Epithelial cell of umbilical artery (primary cell): ENCODE measurements at places on chromosomes 12 and 14. TPM values are rescaled to one million over a fixed set of nuclear protein-coding genes. Genes with fewer than 3 reads are reported as not detected.

NYNRIN gene
- 12.2 and 14.3 TPM in 2 replicates for total RNA-seq

DNAAF2 gene
- 11.2 and 13.6 TPM in 2 replicates for total RNA-seq

ADCY4 gene
- total RNA-seq: 20.1 and 36.6 TPM in 2 replicates

APAF1 gene
- total RNA-seq: 27.6 and 36.9 TPM in 2 replicates

KRT77 gene
- total RNA-seq: not detected in 2 replicates

SDR9C7 gene
- not detected in 2 replicates for total RNA-seq

TNFAIP2 gene
- 24.0 and 35.7 TPM in 2 replicates for total RNA-seq

TAMALIN gene
- 35.4 and 52.0 TPM in 2 replicates for total RNA-seq

ARL6IP4 gene
- 227 and 297 TPM in 2 replicates for total RNA-seq

CLEC9A gene
- not detected in 2 replicates for total RNA-seq

WIF1 gene
- not detected in 2 replicates for total RNA-seq
